ENCODE measurements at places on chromosomes 5 and 9. TPM values are rescaled to one million over a fixed set of nuclear protein-coding genes. Genes with fewer than 3 reads are reported as not detected.

DNA sequence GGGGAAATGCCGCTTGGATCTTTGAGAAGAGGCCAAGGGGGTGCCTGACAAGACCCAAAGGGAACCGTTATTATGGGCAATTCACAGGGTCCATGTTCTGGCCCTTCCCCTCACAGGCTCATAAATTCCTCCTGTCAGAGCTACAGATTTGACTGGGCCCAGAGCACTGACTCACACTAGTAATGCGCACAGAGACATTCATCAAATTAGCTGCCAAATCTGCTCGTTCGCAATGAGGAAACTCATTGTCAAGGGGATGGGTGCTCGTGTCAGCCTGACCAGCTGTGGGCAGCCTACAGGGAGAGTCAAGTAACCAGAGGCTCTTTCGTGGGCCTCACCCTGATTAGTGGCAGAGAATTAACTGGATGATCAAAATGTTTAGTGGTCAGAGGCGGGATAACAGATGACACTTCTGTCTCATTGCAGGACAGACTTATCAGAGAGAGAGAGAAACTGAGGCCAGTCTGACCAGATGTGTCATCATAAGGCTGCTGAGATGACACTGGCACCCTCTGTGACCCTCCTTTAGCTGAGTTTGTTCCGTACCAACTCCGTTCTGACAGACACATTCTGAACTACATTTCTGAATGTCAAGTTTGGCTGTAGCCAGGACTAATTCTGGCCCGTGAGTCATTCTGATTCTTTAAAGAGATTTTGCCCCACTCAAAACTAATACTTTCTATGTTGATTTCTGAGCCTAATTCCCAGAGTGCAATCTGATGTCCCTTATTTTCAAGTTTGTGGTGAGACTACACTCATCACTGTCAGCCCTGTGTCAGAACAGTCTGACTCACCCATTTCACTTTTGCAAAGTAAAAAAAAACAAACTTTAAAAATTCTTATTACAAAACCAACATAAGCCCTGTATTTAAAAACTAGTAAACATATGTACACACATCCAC, 377.1 kb downstream of the ACTL7B start:
- H3K36me3 ChIP-seq: no peaks in the 10 kb centered on the region
- no peak overlapping the region for H3K27ac ChIP-seq
- H3K4me1 ChIP-seq: no peaks in the 10 kb centered on the region
- no peaks in the 10 kb centered on the region for H3K27me3 ChIP-seq

The SOX30 gene
- total RNA-seq: 0.48 TPM

The LCNL1 gene
- 2.4 TPM for total RNA-seq

DNA sequence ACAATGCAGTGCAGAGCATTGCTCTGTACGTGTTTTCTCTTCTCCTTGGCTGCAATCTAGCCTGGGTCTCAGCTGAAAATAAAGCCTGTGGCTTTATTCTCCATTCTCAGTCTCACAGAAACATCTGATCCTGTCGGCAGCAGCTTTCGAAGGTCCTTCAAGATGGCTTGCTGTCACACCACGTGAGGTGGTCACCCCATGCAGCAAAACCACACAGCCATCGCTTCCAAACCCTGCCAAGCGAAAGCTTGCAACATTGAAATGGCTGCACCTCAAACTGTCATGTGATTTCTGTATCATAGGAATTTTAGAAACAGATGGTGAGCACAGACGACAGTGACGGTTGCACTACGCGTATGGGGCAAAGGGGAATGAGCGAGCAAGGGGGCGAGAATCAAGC, 98.5 kb upstream of the SMARCA2 start:
- H3K27ac ChIP-seq: no peak overlapping the region
- H3K4me1 ChIP-seq: no peaks in the 10 kb centered on the region
- no peaks in the 10 kb centered on the region for H3K27me3 ChIP-seq
- H3K4me3 ChIP-seq: no peak overlapping the region
- no peak for DNase-seq

The PAEP gene
- not detected for total RNA-seq

DNA sequence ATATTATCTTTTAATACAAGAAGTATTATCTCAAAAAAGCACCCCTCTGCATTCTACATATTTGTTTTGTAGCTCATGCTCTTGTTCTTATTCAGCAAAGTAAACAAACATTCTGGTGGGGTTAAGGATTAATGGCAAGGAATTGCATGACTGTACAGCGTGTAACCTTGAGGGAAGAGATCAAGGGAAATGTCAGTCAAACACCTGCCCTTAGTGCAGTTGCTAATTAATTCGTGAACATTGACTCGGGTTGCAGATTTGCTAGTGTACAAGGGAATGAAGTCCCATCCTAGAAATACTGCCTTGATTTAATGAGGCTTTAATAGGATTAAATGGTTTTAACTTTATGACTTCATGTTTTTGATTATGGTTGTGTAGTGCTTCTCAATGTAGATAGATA, 1758.1 kb downstream of the MAT2B start:
- no peaks in the 10 kb centered on the region for H3K36me3 ChIP-seq
- H3K27me3 ChIP-seq: peaks cover 35% of the 10 kb centered on the region

GRCh38 chr9:95044731-95045508, 272.6 kb downstream of the FANCC start:
- H3K27ac ChIP-seq: no peak overlapping the region
- DNase-seq: peak; percentile 96
- H3K4me3 ChIP-seq: peak overlapping the region; percentile 56
- no peaks in the 10 kb centered on the region for H3K36me3 ChIP-seq
- H3K27me3 ChIP-seq: peaks cover 7% of the 10 kb centered on the region

DNA sequence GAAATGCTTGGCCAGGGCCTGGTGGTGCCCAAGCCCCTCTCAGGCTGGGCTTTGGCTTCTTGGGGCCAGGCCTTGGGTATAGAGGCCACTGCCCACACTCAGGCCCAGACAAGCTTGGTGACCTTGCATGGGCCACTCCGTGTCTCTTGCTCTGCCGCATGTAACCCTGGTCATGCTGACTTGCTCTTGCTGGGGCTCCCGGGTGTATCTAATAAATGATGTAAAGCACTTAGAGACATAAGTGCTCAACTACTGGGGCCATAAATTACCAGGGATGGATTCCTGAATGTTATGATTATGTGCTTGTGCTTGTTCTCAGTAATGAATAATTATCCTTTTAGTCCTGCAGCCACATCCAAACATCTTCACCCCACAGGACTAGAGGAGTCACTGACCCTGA, 54.0 kb downstream of the C5orf15 start:
- no peaks in the 10 kb centered on the region for H3K4me1 ChIP-seq
- no peaks in the 10 kb centered on the region for H3K27me3 ChIP-seq
- H3K4me3 ChIP-seq: no peak overlapping the region

DNA sequence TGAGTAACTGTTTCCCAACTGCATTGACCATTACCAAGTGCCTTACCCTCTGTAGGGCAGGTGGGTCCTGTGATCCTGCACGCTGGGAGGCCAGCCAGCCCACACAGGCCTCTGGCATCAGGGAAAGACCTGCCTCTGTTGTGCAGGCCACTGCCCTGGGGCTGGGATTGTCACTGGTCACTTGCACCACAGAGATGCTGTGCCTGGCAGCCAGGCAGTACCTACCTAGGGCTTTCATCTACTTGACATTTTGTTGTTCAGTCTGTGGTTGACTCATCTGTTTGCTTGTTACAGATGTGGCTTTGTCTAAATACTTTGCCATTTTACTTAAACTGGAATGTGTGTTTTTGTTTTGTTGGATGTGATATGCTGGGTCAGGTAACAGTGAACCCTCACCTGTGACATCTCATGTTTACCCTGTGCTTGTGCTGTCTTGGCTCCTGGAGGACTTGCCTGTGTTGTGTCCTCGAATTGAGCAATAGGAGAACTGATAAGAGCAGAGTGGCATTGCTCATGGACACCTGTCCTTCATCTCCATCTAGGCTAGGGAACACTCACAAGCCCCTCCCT, 32.8 kb downstream of the SECISBP2 start:
- no peak overlapping the region for H3K4me3 ChIP-seq
- no peaks in the 10 kb centered on the region for H3K4me1 ChIP-seq
- no peaks in the 10 kb centered on the region for H3K27me3 ChIP-seq
- DNase-seq: no peak
- H3K36me3 ChIP-seq: peaks cover 72% of the 10 kb centered on the region
- no peak overlapping the region for H3K27ac ChIP-seq

DNA sequence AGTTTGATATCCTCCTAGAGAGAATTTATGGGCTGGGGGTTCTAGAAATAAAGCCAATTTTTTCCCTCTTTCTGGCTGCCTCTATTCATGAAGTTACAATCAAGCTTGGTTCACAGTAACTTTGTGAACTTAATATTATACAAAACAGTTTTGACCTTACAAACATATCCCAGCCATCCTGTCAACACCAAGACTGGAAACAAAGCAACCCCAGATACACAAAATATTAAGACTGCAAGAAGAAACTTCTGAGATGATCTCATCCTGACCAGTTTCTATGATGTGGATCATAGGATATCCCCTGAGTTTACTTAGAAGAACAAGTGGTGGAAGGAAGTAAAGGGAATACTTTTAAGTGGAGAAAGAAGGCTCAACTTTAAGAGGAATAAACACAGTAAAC, 28.3 kb upstream of the CER1 start:
- H3K27me3 ChIP-seq: no peaks in the 10 kb centered on the region
- H3K27ac ChIP-seq: no peak overlapping the region
- H3K36me3 ChIP-seq: no peaks in the 10 kb centered on the region
- no peak for DNase-seq

The ANKRD18A gene
- 10.2 TPM for total RNA-seq

GRCh38 chr5:139181322-139181730, 16.8 kb downstream of the SIL1 start:
- H3K4me3 ChIP-seq: no peak overlapping the region
- H3K27ac ChIP-seq: peak overlapping the region; percentile 54
- H3K27me3 ChIP-seq: no peaks in the 10 kb centered on the region
- no peaks in the 10 kb centered on the region for H3K36me3 ChIP-seq

GRCh38 chr5:78467752-78468357, 107.4 kb downstream of the SCAMP1 start:
- no peak for DNase-seq
- no peaks in the 10 kb centered on the region for H3K4me1 ChIP-seq
- no peaks in the 10 kb centered on the region for H3K27me3 ChIP-seq
- no peaks in the 10 kb centered on the region for H3K36me3 ChIP-seq

DNA sequence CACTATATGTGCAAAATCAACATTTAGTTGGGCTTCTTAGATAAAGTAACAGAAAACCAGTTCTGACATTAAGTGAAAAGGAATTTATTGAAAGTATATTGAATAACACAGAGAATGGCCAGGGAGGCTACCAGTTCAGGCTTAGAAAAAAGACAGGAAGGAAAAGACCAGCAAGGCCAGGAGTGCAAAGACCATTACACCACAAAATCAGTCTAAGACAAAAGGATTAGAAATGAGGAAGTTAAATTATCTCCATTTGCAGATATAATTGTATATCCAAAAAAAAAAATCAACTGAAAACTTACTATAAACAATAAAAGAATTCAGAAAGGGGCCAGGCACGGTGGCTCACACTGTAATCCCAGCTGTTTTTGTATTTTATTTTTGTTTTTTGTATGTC, 4.8 kb upstream of the TEX10 start:
- H3K27me3 ChIP-seq: no peaks in the 10 kb centered on the region
- no peak overlapping the region for H3K27ac ChIP-seq
- H3K4me3 ChIP-seq: no peak overlapping the region
- H3K4me1 ChIP-seq: no peaks in the 10 kb centered on the region

GRCh38 chr9:25442526-25442925, 235.7 kb downstream of the TUSC1 start:
- no peaks in the 10 kb centered on the region for H3K4me1 ChIP-seq
- H3K4me3 ChIP-seq: no peak overlapping the region
- no peaks in the 10 kb centered on the region for H3K27me3 ChIP-seq
- DNase-seq: no peak

DNA sequence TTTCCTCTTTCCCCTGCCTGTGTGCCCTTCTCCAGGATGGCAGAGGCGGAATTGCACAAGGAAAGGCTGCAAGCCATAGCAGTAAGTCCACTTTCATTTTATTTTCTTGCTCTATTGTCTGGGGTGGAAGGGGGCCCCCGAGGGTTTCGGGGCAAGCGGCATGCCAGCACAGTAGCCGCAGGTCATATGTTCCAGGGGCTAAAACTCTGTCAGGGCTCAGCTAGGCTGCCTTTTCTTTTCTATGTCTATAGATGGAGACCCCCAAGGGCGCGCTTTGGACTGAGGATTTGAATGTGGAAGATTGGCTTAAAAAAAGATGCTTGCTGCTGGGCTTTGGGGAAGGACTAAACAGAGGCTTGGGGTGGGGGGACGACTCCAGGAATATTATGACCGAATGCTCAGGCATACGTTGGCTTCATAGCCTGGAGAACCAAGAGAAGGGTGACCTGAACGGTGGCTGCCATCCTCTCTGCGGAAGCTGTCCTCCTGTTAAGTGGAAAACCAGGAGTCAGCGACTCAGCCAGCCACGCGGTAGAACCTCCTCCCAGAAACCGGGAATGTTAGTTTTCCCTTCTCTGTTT, 545 bp downstream of the PALM2AKAP2 start:
- peak overlapping the region; percentile 80 for H3K4me3 ChIP-seq
- DNase-seq: peak; percentile 63
- no peaks in the 10 kb centered on the region for H3K4me1 ChIP-seq
- no peak overlapping the region for H3K27ac ChIP-seq
- peaks cover 60% of the 10 kb centered on the region for H3K27me3 ChIP-seq
- H3K36me3 ChIP-seq: no peaks in the 10 kb centered on the region

DNA sequence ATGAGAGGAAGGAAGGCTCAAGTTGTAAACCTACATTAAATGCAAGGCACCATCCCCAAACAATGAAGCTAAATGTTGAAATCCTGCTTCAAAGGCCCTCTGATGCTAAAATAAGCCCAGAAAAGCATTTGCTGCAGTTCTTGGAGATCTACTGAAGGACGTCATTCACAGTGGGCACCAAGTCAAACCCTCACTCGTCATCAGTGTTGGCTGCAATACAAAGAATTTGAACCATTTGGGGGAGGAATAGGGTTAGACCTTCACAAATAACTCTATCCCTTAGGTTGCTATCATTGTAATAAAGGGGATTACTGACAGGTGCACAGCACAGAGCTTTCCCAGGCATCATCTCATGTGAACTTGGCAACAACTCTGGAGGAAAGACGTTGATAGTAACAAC, 9.3 kb upstream of the MEGF9 start:
- DNase-seq: no peak
- no peaks in the 10 kb centered on the region for H3K36me3 ChIP-seq
- H3K4me1 ChIP-seq: no peaks in the 10 kb centered on the region
- no peak overlapping the region for H3K4me3 ChIP-seq

GRCh38 chr5:8843771-8844170, 702.1 kb downstream of the SEMA5A start:
- H3K27me3 ChIP-seq: no peaks in the 10 kb centered on the region
- H3K4me3 ChIP-seq: no peak overlapping the region
- no peaks in the 10 kb centered on the region for H3K36me3 ChIP-seq
- DNase-seq: no peak

The KCNMB1 gene
- total RNA-seq: not detected

DNA sequence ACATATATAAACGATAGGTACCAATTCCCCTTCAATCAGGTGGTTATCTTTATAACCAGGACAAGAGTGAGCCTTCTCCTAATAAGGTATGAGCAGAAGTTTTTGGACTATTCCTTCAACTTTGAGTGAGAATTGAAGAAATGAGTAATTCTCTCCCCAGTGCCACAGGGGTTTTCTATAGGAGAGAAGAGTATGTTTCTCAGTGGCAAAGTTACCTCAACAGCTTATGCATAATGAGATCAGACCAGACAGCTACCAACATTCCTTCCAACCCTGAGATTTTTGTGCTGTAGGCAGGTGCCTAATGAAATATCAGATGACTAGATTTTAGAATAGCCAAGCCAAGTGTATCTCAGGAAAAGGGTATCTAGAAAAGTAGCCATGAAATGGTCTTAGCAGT, 40.9 kb downstream of the ABLIM3 start:
- H3K4me1 ChIP-seq: no peaks in the 10 kb centered on the region
- no peaks in the 10 kb centered on the region for H3K36me3 ChIP-seq
- H3K27me3 ChIP-seq: peaks cover 27% of the 10 kb centered on the region
- no peak overlapping the region for H3K4me3 ChIP-seq

The DDX4 gene
- total RNA-seq: not detected

- H3K4me1 ChIP-seq: no peaks in the 10 kb centered on the region
- H3K27ac ChIP-seq: no peak overlapping the region
- H3K27me3 ChIP-seq: no peaks in the 10 kb centered on the region
These were observed 24.8 kb downstream of the PPP3R2 start for GRCh38 chr9:101569741-101570501.
